ENCODE measurements at places on chromosomes 5 and 9.

GRCh38 chr5:149370878-149371277 lies 8.2 kb downstream of the IL17B start:
- DNase-seq = no peak

DNA sequence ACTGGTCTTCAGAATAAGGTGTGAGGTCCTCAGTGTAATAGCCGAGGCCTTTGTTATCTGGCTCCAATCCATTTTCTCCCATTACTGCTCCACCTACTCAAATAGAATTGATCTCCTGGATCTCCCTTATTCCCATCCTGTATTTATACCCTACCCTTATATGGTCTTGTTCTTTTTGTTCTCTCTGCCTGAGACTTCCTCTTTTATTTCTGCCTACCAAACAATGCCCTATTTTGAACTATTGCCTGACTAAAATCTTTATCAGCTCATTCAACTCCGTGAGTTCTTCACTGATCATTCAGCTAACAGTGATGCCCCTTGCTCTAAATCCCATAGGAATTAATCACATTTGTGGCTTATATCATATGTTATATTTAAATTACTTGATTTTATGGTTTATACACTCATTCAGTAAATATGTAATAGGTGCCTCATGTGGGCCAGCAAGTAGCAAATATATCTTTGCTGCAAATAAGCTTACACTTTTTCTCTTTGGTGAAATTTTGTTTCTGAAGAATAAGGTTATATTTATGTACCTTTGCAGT lies 417.5 kb upstream of the MEF2C start:
- DNase-seq = no peak

DNA sequence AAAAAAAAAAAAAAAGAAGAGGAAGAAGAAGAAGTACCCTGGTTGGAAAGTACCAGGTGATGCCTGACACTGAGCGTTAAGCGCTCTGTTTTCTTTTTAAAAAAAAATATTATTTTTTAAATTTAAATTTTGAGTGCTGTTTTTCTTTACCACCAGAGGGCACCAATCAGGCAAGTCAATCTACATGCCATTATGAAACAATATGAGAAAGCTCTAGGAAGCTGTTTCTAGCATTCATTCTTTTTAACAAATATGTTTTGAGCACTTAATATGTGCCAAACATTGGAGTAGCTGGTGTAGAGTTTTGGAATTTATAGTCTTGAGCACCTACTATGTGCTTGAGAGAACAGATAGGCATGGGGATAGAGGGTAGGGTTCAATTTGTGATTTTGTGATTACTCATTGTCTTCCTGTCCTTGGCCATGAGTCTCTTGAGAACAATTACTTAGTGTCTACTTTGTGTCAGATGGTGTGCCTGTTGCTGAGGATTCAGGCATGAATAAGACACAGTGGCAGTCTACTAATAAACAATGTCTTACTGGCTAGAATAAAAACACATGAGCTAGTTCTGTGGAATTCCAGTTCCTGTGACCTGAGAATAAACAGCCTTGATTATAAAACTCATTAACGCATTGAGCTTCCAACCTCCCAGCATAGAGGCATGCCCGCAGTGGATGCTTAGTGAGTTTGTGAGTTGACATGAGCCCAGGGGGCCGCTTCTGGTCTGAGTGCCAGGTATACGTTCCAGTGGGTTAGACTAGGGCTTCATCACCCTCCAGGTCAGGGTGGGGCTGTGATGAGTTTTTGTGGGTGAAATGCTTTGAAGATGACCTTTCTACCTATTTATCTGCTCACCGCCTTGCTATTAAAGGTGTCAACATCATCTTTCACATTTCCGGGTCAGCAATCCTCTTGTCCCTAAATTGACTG lies 3.0 kb upstream of the UBE2R2 start:
- no peak for DNase-seq

DNA sequence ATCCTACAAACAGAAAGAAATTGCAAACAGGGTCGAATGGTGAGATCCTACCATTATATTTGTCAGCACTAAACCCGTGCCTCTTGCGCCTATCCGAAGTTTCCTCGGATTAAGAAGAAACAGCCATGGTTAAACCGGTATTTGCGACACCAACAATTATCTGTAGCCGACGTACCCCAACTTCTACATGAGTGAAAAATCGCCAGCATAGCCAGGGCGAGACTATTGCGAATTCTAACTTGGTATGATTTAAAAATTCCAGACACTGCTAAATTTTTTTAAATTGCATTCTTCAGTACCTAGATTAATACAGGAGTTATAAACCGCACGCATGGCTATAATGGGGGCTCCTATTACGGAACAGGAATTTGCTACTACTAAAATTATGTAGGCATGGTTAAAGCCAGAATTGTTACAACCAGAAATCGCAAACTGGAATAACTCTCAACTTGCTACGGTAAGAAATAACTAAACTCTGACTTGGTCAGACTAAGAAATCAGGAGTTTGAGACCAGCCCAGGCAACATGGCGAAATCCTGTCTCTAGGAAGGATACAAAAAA lies 25.3 kb upstream of the ANXA2R start:
- DNase-seq = no peak

DNA sequence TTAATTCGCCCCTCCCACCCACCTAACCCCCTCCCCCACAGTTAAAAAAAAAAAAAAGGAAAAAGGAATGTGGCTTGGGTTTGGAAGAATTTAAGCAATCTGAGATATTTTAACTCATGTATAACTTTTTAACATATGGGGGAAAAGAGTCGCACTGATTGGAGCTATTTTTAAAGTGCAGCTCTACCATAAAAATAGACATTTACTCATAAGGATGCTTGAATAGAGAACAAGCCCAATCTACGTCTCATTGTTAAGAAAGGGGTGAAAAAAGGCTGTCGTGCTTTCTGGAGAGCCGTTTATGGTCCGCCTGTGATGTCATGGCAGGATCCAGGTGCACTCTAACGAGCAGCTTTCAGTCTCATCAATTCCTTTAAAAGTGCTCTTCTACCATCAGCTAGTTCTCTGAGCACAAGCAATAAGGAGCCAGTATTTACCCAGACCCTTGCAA lies 142.4 kb downstream of the ELAVL2 start:
- DNase-seq = no peak

DNA sequence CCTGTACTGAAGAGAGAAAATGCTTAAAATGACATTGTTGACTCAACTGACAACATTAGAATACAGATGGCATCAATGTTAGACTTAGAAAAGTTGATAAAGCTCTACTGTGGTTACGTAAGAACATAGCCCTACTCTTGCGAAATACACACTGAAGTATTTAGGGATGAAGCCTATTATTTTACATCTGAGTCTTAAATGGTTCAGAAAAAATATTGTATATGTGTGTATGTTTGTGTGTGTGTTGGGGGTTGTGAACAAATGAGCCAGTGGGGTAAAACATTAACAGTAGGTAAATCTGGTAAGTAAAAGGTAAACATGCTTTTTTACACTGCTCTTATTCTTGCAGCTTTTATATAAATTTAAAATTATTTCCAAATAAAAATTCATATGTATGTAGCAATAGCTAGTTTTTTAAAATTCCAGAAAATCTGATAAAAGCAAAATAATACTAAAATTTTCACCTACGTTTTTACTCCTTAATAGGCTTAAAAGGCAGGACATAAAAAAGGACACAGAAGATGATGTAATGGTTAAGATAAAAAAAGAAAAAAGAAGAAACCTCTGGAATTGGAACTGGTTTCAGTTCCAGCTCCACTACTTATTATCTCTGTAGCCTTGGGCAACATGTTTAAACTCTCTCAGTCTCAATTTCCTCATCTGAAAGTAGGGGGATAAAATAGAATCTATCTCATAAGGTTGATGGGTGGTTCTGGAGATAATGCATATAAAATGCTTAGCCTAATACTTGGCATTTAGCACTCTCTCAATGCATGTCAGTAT lies 44.3 kb downstream of the GARNL3 start:
- no peak for DNase-seq

- DNase-seq = no peak
Observed at GRCh38 chr5:168273056-168273980, 18.1 kb upstream of the WWC1 start.

- DNase-seq = no peak
Observed at GRCh38 chr5:83703059-83703458, 17.6 kb downstream of the HAPLN1 start.

DNA sequence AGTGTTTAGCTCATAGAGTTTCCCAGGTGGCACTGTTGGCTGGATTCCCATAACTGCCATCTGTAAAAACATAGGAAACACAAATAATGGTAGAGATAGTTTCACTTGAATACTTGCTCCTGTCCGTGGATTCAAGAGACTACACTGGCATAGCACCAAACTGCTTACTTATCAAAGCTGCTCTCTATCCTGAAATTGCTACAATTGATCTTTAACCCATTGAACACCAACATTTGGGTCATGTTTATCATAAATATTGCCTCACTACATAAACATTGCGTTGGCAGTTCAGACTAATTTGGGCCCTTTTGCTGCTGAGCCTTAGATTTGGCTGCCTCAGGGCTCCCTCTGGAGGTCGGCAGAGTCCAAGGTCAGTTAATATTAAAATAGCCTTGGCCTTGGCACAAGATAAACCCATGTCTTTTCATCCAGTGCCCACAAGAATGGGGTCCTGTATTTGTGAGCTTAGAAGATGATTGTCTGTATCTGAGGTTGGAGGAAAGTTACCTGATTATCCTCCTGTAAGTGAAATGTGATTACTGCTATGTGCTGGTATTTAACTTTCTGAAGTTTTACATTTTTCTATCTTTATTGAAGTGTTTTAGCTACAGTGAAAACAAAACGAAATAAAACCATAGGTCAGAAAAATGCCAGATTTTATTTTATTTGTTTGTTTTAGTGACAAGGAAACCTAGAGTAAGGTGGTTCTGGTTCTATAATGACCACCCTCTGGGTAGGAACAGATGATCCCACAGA lies 4.0 kb upstream of the RANBP3L start:
- no peak for DNase-seq

DNA sequence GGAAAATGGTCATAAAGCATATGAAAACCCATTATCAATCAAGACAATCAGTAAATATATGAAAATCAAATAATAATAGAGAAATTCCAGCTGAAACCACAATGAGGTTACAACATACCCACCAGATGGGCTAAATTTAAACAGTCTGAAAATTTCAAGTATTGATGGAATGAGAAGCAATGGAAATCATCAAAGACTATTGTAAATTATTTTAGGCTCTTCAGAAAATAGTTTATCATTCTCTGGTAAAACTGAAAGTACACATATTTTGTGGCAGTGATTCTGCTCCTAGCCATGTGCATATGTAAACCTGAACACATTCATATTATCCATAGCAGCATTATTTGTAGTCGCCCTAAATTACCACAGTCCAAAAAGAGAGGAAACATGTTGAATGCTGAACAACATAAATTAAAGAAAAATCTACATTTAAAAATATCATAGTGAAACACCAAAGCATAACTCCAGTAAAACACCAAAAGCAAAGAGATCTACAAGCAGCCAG lies 215.3 kb downstream of the PRELID2 start:
- no peak for DNase-seq

- no peak for DNase-seq
Observed at GRCh38 chr5:147482706-147483180, 27.1 kb downstream of the DPYSL3 start.

- no peak for DNase-seq
Observed at GRCh38 chr5:177249761-177250537, 53.6 kb downstream of the RAB24 start.

DNA sequence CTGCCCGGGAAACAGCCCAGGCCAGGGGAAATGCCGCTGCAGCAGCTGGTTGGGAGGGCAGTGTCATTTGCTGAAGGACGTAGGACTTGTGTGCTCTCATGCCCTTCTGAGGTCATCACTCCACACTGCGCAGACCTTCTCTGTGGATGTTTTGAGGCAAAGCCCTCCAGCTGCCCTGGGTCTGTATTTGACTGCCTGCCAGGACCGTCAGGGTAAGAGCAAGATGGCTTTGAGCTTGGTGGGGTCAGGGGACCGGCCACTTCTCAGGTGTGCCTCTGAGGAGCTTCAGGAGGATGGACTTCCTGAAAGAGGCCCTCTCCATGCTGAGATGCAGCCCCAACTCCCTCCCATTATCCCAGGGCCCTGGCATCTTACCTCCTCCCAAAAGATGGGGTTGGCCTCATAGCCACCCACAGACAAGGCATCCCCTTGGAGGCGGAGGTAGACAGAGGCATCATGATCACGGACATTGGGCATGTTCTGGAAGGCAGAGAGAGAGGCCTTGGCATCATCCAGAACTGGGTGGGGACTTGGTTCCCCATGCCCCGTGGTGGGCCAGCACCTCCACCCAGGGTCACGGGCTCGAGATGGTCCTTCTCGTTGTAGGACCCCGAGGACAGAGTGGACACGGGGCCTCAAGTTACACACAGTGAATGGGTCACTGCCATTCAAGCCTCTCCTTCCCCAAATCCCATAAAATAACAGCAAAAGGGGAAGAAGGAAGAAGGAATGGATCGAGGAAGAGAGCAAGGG lies 19.4 kb downstream of the SARDH start:
- DNase-seq = no peak

DNA sequence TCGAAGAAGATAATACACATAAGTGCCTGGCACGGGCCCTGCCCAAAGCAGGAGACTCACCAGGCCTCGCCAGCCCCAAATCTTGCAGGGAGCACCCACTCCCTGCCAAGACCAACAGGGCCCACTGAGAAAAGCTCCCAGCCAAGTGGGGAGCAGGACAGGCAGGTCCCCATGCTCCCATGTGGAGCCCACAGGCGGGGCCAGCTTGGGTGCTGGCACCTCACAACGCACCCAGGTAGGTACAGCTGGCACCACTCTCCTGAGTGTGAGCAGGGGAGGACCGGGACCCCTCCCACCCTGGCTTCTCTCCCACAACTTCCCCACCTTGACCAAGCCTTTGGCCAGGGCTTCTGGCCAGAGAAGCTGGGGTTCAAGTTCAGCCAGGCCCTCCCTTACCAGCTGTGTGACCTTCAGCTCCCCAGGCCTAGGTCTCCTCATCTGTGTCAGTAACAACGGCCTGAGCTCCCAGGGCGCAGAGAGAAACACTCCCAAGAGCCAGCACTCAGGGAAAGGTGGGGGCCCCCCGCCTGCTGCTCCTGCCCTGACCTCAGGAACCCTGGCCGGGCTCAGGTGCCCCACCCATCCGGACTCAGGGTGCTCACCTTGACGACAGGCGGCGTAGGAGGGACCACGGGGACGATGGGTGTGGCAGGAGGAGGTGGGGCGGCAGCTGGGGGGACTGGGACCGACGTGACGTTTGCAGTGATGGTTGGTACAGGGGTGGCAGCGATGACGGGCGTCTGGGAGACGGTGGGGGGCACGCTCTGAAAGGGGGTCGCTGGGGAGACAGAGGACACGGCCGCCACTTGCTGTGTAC lies 17.8 kb downstream of the BRD3 start:
- no peak for DNase-seq

- DNase-seq = no peak
Observed at GRCh38 chr9:77903666-77904285, 127.8 kb downstream of the GNAQ start.

DNA sequence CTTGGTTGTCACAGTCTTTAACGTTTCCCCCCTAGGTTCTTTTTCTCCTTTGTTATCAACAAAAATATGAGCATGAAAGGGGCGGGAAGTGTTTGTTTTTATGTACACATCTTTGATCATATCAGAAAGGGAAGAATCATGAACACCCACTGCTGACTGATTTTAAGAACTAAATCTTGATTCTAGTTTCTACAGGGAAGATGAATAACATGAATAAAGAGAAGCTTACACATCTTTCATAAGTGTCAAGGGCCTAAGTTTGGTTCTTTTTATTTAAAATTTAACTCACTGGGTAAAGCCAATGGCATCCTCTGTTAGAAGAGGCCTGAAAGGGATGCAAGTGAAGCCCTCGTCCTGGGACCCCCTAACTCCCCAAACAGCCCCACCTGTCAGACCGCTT lies 14.8 kb upstream of the CTNNA1 start:
- no peak for DNase-seq

Data from activated T-cell treated with anti-CD3 and anti-CD28 coated beads, Interleukin-2, amount 50 U/mL, for 4 hours (primary cell).